ENCODE measurements at places on chromosomes 2 and 18. TPM values are rescaled to one million over a fixed set of nuclear protein-coding genes. Genes with fewer than 3 reads are reported as not detected.

Gene DNPEP
- total RNA-seq = 52.6 TPM

Gene FOXI3
- not detected for total RNA-seq

Gene FOSL2
- total RNA-seq = 140 TPM

Gene BCL11A
- total RNA-seq = 4.5 TPM

Gene IL36G
- not detected for total RNA-seq

Gene CFAP210
- 0.16 TPM for total RNA-seq

Gene IL1RL1
- 1.8 TPM for total RNA-seq

Gene CYS1
- total RNA-seq = 3.5 TPM

Gene GORASP2
- 55.7 TPM for total RNA-seq

Gene PSMA8
- total RNA-seq = not detected

Gene GLI2
- total RNA-seq = 3.8 TPM

Gene REG3G
- total RNA-seq = not detected

Gene THSD7B
- 0.16 TPM for total RNA-seq

Gene DBI
- 172 TPM for total RNA-seq

Gene SRD5A2
- not detected for total RNA-seq

Gene SERPINB12
- total RNA-seq = not detected

Gene SIX2
- 1.0 TPM for total RNA-seq

Gene BOLL
- total RNA-seq = not detected

Gene ZEB2
- 131 TPM for total RNA-seq

Gene VIT
- total RNA-seq = 12.4 TPM

Gene PLEKHH2
- 5.8 TPM for total RNA-seq

Gene FLACC1
- total RNA-seq = 5.7 TPM

Gene ARPC2
- 167 TPM for total RNA-seq

Gene CCDC74A
- 0.94 TPM for total RNA-seq

Gene CTDP1
- 9.7 TPM for total RNA-seq

Gene ING5
- 20.1 TPM for total RNA-seq

Gene ST8SIA3
- total RNA-seq = not detected

Gene LBX2
- 0.60 TPM for total RNA-seq

Gene COLEC11
- 3.3 TPM for total RNA-seq

Gene SMC6
- total RNA-seq = 12.4 TPM

Gene EFEMP1
- total RNA-seq = 261 TPM

Gene MC2R
- not detected for total RNA-seq

Gene AMER3
- not detected for total RNA-seq

Gene LIMS4
- 4.0 TPM for total RNA-seq

Gene ST3GAL5
- 12.5 TPM for total RNA-seq

Gene TMSB10
- 893 TPM for total RNA-seq

Gene VIL1
- not detected for total RNA-seq

Gene LOXL3
- 8.4 TPM for total RNA-seq

Gene TSPYL6
- total RNA-seq = not detected

Gene HOXD9
- total RNA-seq = 0.13 TPM

Gene RALB
- total RNA-seq = 54.7 TPM

Gene G6PC2
- total RNA-seq = not detected

Gene CCDC68
- total RNA-seq = 5.4 TPM

Gene IRS1
- 15.1 TPM for total RNA-seq

Gene STRADB
- total RNA-seq = 32.5 TPM

Gene MSTN
- 0.12 TPM for total RNA-seq

Gene LONRF2
- total RNA-seq = 13.5 TPM

All from left cardiac atrium (tissue), 4 donors.